ENCODE measurements at places on chromosomes 7 and 10.

GRCh38 chr10:44759122-44759521, 152.0 kb upstream of the TMEM72 start:
- DNase-seq, result no peak

GRCh38 chr10:123301077-123301857, 147.1 kb downstream of the BUB3 start:
- DNase-seq, result no peak

- DNase-seq, result no peak
Observed at GRCh38 chr10:73937333-73938043, 26.6 kb downstream of the PLAU start.

GRCh38 chr10:129973674-129974059, 9.6 kb upstream of the EBF3 start:
- DNase-seq, result no peak

- no peak for DNase-seq
Observed at GRCh38 chr10:4093438-4093837, 308.4 kb upstream of the KLF6 start.

DNA sequence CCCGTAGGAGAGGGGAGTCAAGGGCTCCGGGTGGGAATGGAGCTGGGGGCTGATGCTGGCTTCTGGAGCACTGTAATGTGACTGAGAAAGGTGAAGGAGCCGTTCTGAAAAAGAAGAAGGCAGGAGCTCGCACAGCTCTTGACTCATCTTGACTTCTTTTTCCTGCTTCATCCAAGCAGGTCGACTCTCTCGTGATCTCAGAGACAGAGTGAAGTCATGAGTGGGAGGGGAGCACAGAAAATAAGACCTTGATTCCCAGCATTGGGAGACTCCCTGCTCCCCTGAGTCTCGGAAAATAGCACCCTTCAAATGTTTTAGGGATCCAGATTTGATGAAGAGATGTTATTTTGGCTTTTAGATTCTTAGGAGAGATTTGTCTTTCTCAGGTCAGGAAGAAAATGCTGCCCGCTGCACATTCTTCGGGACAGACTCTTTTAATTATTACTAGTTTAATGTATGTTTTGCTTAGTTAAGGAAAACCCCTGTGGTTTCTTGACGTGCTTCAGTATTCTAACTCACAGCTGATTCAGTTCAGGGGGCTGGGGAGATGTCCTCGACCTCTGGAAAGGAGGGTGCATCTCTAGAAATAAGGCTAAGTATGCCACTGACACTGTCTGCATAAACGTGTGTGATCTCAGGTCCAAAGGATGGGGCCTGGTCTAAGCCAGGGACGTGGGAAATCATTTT, 34.1 kb downstream of the EGFR start:
- no peak for DNase-seq

- DNase-seq, result no peak
Observed at GRCh38 chr7:20284771-20285143, 45.9 kb upstream of the ITGB8 start.

GRCh38 chr7:141697211-141697871, 4.6 kb downstream of the DENND11 start:
- no peak for DNase-seq

DNA sequence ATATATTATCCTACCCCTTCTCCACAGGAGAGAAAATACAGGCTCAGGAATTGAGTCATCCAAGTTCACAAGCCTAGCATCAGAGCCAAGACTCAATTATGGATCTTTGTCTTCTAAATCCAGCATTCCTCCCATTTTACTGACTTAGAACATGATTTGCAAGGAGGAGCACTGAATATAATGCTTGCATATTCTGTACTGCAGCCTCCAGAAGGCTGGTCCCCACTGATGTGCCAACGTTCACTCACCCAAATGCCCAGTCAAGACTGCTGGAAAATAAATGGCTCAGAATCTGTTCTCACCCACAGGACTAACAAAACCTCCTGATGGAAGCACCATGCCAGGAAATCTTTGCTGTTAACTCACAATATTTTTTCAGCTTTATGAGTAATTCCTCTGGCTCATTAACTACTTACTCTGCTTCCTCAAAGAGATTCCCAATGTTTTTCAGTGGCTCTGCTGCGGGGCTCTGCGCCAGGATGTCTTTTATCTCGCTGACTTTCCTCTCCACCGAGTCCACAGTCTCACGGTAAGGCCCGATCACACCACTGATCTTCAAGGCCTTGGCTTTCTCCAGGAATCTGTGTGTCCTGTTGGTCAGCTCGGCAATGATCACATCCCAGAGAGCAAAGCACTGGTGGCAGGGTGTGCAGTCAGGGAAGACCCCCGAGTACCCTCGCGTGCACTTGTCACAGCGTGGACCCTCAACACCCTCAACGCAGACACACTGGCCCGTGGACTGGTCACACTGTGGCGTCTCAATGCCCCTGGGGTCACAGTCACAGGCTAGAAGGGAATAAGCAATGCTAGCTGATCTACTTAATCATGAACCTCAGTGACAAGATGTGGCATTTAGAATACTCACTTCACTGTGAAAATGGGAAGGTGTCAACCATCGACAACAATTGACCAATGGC, 48.8 kb downstream of the DLD start:
- no peak for DNase-seq

GRCh38 chr7:106138776-106139175, 26.7 kb upstream of the SYPL1 start:
- DNase-seq, result no peak

- no peak for DNase-seq
Observed at GRCh38 chr7:29500719-29501118, 62.9 kb upstream of the PRR15 start.

DNA sequence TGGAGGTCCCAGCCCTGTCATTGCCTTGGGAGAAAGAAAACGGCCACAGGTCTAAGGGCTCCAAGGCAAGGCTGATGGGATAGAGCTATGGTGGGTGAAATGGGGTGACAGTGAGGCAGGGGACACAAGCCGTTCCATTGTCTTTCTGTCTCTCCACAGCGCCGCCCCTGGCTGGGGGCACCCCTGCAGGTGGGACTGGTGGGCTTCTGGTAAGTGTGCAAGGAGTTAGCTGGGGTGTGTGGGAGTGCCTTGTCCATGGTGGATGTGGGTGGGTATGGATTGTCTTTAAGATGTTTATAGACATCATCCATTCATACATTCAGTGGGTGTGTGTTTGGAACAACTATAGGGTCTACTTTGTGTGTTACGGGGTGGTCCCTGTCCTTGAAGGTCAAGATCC, 7.5 kb downstream of the SFXN3 start:
- DNase-seq, result no peak

DNA sequence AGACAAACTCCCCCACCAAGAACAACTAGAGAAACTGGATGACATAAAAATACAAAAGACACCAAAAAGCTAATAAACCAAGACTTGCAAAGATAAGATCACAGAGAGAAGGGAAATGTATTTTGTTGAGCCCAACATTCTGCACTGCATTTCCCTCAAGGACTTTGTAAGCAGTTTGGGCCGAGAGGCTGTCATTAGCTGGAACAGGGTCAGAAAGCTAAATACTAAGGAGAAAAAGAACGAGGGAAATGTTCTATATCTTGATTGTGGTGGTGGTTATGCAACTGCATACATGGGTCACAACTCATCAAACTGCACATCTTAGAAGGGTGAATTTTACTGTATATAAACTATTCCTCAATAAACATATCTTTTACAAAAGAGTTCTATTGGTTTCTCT, 315.0 kb downstream of the IPMK start:
- DNase-seq, result no peak

DNA sequence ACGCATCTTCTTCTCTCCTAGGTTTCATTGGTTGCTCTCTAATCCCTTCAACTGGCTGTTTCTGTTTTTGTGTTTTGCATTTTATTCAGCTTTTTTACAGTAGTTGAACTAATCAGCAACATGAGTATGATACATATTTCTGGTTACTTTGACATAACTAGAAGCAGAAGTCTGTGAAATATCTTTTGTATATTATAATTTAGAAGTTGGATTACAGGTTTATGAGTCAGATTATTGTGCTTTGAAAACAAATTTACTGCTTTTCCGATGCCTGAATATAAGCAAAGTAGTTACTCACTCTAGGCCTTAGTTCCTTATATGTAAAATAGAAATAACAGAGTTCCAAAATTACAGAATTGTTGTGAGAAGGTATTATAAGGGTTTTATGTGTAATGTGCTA, 96.2 kb upstream of the MEOX2 start:
- DNase-seq, result no peak

DNA sequence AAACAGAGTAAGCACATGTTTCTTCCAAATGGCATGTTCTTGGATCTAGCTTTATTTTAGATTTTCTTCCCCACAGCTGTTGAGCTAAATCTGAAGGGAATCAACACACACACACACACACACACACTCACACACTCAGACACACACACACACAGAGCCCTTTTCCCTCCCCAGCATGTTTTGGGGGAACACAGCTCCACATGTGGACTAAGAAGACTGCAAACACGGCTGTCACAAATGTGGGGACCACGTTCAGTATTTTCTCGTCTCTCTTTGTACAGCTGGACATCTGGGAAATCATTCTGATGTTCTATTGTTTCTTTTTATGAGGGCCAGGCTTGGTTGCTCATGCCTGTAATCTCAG, 116.3 kb downstream of the ABLIM1 start:
- DNase-seq, result no peak

All from stimulated activated CD8-positive, alpha-beta memory T cell treated with anti-CD3 and anti-CD28 coated beads, Interleukin-12 subunit alpha, Interleukin-12 subunit beta, amount 100 ng/mL, for 4 hours (primary cell).